ENCODE measurements at places on chromosomes 1 and 21. TPM values are rescaled to one million over a fixed set of nuclear protein-coding genes. Genes with fewer than 3 reads are reported as not detected.

DNA sequence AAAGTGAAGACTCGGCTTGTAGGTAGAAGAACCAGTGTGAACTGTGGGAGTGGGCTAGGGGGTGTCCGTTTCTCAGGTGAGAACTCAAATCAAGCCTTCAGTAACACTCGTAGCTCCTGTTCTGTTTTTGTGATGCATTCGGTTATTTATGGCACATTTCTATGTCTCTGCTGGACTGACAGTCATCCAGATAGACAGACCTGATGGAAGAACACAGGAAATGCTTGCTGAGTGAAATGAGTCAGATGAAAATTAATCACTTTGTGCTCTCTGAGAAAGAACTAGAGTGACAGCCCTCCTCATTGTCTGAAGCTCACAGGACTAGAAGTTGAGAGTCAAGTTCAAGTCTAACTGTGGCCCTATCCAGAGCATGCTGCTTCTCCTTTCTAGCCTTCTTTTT, 360.1 kb upstream of the PLXNA2 start:
- DNase-seq: no peak

GRCh38 chr21:24395320-24395923, 1211.9 kb downstream of the MRPL39 start:
- DNase-seq: no peak

The DENND4B gene
- 51.7 TPM for total RNA-seq

- no peak for DNase-seq
Observed at GRCh38 chr21:27244352-27244751, 277.5 kb upstream of the ADAMTS5 start.

GRCh38 chr1:41574842-41575241, 90.4 kb upstream of the EDN2 start:
- DNase-seq: no peak

GRCh38 chr1:218705911-218706893, 361.1 kb downstream of the TGFB2 start:
- no peak for DNase-seq

DNA sequence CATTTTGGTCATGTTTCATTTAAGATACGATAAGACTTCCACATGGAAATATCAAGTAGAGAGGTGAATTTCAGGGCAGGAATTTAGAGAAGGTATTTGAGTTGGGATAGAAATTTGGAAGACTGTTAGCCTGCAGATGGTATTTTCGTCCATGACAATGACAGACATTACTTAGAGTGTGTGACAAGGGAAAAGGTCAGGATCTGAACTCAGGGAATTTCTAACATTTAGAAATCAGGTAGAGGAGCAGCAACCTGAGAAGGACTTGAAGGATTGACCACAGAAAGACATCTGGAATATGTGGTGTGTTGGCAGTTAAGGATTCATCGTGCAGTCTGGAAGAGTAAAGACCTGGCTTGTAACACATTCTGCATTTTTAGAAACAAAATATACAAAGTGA, 57.9 kb downstream of the RABGAP1L start:
- no peak for DNase-seq

The CENPF gene
- total RNA-seq: 0.47 TPM

The COL11A1 gene
- total RNA-seq: 0.42 TPM

DNA sequence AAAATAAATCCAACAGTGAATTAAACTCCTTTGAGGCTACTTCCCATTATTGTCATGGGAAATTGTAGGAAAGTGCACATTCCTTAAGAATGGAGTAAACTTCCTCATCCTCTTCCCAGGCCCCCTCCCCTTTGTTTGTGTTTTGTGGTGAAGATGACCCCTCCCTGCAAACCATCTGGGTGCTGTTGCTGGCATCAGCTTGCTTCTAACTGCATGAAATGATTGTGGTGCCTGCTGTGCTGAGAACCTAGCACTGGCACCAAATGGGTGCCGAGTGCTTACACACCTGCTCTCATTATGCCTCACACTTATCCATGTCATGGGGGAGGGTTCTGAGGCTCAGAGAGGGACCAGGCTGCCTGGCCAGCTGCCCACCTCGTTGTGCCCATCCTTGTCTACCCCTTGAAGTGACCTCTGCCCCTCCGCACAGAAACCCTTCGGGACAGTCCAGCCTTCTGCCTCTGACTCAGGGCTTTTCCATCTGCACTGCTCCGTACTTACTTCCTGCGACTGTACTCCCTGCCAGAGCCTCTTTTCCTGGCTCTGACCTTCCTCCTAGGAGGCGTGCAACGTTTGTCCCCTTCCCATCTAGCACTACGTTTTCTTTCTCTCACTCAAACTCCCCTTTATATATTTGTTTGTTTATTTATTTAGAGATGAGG, 30.6 kb downstream of the CAPN2 start:
- peak; percentile 14 for DNase-seq

The TMCO2 gene
- total RNA-seq: not detected

DNA sequence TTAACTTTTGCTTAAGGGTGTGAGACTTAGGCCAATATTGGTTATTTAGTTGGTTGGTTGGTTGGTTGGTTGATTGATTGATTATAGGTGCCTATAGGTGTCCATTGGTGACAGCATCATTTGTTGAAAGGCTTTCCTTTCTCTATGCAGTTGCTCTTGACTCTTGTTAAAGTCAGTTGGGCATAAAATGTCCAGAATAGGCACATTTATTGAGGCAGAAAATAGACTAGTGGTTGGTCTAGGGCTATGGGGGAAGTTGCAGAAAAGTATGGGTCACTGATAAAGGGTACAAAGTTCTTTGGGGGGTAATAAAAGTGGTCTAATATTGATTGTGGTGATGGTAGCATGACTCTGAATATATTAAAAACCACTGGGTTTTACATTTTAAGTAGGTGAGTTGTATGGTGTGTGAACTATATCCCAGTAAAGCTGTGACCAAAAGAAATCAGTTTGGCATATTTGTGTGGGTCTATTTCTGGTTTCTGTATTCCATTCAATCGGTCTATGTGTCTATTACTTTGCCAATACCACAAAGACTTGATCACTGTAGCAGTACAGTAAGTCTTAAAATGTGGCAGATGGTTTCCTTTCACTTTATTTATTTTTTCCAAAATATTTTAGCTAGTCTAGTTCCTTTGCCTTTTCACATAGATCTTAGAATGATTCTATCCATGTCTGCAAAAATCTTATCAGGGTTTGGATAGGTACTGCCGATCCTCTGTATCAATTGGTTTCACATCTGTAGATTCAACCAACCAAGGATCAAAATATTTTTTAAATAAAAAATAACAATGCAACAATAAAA, 63.0 kb downstream of the ATP1A1 start:
- DNase-seq: no peak

DNA sequence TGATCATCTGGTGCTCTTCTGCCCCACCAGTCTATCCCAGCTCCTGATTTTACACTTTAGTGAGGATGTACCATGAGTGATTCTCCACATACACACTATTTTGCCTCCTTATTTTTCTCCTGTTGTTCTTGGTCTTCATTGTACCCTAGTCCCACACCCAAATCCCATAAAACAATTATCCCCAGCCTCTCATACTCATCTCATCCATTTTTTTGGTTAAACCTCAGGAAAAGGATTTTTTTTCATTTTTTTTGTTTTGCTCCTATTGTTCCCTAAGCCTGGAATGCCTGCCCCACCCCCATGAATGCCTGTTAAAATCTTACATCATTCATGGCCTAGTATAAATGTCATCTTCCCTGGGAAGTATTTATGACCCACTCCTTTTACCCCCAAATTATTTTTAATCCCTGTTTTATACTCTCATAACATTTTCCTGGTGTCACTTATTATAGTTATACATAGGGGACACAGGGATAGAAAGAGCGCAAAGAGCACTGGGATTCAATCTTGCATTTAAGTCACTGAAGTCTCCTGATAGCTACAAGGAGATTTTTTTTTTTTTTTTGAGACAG, 4.9 kb upstream of the LINGO4 start:
- no peak for DNase-seq

The SOX13 gene
- 12.7 TPM for total RNA-seq

The OR2T2 gene
- total RNA-seq: not detected

DNA sequence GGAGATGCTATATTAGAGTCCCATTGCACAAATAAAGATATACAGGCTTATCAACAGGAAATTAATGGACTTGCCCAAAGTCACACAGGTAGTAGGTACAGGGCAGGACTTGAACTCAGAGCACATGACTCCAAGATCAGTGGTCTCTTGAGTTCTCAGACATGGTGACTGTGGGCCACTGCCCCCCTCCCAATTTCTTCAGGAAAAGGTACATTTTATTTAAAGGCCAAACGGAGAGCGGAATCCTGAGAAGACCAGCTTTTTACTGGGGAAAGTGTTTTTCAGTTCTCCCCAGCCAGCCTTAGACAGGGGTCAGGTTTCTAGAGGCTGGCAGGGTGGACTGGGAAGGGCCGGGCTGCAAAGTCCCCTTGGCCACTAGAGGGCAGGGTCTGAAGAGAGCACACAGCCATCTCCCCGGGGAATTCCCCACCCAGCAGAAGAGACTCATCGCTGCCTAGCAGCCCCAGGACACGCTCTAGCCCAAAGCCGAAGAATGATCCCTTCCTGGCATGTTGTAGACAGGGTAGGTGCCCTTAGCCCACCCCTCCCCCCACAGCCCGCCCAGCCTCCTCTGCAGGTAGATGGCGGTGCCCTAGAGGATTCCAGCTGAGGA, 29.7 kb downstream of the ACP6 start:
- peak; percentile 64 for DNase-seq

DNA sequence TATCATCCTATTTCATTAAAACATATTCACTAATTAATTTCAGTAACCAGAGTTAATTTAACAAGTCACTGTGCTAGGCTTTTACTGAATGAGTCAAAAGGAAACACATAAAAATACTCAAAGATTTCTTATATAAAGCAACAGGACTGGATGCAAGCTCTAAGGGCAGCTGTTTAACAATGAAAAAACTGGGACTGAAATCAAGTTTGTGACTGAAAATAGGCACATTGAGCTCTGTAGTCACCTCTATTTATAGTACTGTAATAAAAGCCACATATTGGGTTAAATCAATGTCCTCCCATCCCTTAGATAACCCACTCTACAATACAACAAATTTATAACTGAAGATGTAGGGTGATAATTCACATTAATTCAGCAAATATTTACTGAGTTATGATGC, 52.4 kb downstream of the SMYD3 start:
- DNase-seq: no peak

DNA sequence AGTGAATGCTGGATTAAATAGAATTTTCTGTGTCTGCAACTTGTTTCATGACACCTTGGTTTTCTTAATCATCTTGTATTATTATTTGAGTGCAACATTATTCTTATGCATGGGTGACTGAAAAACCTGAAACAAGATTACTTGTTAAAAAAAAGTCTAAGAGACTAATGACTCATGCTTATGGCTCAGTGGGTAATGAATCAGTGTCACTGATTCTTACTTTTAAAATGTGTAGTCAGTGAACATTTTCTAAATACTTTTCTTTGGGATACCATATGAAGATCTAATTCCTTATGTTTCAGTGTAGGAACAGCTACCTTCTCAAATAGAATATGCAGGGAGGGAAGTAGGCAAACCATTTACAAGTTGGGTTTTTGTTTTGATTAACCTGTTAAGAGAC, 65.5 kb downstream of the PRKAA2 start:
- DNase-seq: no peak

DNA sequence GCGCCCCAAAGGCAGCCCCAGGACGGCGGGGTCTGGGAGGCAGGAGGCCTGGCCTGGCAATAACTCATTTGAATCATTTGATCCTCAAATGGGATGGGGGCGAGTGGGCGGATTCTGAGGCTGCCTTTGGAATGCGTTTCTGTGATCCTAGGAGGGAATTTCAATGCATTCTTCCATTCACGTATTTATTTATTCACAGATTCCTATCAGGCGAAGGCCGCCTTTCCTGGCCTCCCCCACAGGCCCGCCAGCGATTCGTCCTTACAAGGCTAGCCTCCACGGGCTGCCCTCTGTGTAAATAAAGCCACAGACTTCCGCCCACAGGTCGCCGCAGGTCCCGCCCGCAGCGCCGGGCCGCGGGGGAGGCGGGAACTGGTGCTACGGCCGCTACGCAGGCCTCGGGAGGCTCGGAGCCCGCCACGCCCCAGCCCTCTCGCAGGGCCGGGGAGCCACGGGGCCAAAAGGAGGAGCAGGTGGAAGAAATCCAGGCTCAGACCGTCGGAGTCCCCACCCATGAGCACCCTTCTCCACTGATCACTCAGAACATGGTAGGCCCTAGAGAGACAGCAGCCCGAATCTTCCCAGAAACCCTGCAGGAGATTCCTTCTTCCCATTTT, 31.3 kb upstream of the JUN start:
- peak; percentile 90 for DNase-seq

The TRIM67 gene
- not detected for total RNA-seq

DNA sequence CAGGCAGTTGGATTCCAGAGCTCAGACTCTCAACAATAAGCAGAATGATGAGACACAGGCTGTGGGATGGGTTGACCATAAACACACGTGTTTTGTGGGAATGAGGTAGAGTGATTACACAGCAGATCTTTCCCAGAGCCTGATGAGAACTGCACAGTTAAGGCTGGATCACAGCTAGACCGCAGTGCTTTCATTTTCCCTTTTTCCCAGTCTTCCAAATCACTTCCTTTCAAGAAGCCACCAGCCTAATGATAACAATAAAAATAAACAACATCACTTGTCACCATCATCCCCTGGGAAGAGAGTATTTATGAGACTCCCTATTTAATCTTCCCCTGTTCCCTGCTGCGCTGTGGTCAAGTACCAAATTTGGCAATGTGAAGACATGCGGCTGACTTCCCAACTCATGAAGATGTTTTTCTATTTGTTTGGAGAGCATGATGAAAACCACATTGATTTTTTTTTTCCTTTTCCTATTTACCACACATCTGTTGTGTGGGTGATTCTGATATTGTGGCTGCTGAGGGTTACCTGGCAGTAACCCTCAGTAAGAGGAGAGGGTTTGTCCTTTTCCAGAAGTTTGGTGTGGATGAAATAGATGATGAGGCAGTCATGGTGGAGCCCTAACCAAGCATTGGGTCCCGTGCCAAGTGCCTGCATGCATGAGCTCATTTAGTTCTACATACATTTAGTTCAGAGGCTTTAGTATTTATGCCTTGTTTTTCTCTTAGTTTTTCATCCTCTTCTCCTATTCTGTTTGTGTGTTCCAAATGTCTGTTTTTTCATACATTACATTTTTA, 248.9 kb upstream of the HOOK1 start:
- no peak for DNase-seq

The MR1 gene
- total RNA-seq: 3.4 TPM

Data from left ventricle myocardium superior (tissue), 1 donor.